ENCODE measurements at places on chromosomes 12 and 14.

GRCh38 chr12:3628629-3629028, 124.3 kb downstream of the CRACR2A start:
- no peak for DNase-seq

DNA sequence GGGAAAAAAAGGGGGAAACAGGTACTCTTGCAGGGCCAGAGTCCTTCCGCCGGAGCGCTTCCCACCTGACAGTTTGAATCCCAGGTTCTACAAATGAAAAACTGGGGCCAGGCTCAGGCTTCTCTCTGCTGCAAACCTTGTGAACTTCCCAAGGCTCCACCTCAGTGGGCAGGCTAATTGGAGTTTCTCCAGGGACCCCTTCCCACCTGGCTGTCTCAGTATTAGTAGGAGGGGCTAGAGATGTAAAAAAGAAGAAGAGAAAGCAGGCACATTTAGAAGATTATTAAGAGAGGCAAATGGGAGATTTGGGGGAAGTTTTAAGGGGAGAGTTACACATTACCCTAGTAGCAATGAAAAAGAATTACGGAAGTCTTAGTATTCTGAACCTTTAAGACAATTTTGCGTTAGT, 20.0 kb upstream of the CLEC2D start:
- DNase-seq = no peak

- DNase-seq = no peak
These were observed 45.8 kb downstream of the ETNK1 start for GRCh38 chr12:22670762-22671161.

DNA sequence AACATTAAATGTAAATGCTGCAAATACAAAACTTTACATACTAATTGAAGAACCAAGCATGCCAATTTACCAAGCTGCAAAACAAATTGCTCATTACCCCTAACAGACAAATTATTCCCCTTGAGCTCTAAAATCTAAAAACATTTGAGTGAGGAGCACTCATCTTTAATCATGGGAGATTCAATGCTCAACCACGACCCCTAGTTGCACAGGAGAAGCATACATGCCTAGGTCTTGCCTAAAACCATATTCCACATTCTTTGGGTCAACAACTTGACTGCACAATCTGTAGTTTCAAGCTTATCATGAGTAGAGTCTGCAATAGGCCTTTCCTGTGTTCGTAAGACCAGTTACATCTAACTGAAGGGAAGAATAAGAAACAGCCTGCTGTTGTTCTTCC, 69.7 kb downstream of the MGAT4C start:
- peak; percentile 4 for DNase-seq

DNA sequence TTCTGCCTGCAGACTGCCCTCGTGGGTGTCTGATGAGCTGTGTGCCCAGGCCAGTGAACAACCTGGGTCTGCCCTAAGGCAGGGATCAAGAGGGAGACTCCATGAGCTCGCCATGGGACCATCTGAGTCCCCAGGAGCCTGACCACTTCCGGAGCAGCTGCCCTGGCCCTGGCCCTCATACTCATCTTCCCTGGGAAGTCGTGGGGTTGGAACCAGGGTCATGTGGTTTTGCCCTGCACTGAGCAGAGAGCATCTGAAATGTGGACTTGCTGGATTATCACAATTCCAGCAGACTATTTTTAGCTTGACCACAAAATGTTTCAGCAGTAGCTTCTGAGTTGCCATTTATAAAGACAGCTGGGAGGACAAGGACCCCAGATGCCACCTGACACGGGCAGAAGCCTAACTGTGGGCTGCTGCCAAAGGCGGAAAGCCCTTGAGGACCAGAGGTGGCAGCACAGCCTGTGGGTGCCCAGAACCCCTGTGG, 6.7 kb downstream of the BTBD6 start:
- DNase-seq = no peak

GRCh38 chr14:95315156-95315555, 4.6 kb downstream of the CLMN start:
- DNase-seq = no peak

GRCh38 chr14:103155010-103155409, 31.7 kb downstream of the TNFAIP2 start:
- DNase-seq = peak; percentile 88

GRCh38 chr12:26630546-26631027, 202.4 kb downstream of the ITPR2 start:
- no peak for DNase-seq

DNA sequence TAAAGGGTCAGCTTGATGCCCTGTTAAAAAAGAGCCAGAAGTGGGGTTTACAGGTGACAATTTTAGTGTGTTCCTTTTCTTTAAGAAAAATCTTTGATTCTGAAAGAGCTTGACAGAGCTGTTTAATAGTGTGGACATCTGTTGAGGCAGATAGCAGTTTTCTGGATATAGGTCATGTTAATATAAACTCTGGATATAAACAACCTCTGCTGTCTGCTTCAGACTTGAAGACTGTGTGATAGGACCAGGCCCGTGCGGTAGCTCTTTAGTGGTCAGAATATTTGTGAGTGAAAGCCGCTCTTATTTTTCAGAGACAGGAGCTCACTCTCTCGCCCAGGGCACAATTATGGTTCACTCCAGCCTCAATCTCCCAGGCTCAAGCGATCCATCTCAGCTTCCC, 439.9 kb upstream of the RGS6 start:
- DNase-seq = no peak

GRCh38 chr14:29144621-29145020, 378.0 kb downstream of the FOXG1 start:
- DNase-seq = no peak

DNA sequence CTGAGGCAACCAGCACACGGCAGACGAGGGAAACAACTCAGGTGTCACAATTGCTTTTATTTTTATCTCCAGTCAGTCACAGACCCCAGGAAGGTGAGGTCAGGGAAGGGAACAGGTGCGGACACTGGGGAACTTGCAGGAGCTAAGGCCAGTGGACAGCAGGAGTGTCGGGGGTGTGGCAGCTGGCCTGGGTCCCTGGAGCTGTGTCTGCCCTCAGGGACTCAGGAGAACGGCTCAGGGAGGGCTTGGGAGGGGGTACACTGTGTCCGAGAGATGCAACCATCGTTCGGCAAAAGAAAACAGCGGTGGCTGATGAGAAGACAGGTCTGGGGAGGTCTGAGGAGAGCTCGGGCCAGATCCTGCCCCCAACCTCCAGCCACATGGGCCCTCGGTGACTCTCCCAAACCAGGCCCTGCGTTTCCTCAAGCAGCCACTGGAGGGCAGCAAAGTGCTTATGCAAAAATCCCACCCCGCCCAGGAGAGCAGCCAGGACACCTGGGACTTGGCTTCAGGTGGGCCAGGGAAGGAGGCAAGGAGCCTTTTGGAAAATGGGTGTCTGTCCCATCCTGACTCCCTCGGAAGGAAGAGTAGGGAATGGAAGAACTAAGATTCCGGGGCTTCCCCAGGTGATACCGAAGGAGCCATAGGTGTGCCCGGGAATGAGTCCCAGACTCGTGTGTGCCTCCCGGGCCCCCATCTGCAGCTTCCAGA, 24.1 kb upstream of the BCDIN3D start:
- peak; percentile 79 for DNase-seq

DNA sequence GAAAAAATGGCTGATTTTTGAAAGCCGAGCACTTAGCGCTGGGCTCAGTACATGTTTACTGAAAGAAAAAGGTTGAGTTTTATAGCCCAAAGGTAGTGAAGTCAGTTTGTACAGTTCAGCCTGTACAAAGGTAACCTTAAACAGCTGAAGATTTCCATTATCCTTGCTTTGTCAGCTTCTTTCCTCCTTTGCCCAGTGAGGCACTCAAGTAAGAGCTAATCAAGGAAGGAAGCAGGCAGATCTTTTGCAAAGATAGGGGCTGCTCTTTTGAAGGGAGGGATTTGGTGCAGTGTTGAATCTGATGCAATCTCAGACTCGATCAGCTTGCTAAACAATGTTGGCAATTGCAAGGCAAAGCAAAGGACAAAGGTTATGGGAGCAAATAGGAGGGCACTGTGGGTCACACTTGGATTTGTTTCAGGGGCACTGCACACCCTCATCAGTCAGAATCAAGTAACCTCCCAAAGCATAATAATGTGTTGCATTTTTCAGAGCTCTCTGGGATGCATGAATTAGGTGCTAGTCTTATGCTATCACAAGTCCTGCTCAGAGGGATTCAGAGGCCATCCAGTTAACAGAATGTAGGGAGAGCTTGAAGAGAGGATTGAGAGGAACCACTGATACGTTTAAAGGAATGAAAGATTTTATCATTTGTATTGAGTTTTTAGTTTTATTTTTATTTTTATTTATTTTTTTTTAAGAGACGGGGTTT, 44.4 kb downstream of the ANO6 start:
- DNase-seq = no peak

DNA sequence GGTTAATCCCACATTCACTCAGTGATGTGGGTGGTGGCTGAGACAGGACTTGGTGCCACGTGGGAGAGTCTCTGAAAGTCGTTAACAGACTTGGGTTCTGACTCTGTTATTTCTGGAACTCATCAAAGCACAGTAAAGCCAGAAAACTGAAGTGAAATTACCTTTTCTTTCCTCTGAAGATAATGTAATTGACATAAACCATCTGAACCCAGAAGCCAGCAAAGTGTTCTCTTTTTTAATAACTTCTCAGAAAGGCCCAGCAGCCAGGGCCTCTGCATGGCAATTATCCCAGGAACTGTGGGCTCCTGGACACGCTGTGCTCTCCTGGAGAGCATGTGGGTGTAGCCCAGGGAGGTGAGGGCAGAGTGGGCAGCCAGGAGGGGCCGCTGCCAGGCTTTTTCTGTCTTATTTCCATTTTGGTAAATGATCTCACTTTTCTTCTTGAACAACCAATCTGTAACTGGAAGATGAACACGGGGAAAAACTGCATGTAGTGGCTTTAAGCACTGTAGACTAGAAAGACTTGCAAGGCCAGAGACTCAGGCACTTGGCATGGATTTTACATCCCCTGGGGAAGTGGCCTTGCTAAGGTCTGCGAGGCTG, 444.1 kb upstream of the TMEM132C start:
- no peak for DNase-seq

DNA sequence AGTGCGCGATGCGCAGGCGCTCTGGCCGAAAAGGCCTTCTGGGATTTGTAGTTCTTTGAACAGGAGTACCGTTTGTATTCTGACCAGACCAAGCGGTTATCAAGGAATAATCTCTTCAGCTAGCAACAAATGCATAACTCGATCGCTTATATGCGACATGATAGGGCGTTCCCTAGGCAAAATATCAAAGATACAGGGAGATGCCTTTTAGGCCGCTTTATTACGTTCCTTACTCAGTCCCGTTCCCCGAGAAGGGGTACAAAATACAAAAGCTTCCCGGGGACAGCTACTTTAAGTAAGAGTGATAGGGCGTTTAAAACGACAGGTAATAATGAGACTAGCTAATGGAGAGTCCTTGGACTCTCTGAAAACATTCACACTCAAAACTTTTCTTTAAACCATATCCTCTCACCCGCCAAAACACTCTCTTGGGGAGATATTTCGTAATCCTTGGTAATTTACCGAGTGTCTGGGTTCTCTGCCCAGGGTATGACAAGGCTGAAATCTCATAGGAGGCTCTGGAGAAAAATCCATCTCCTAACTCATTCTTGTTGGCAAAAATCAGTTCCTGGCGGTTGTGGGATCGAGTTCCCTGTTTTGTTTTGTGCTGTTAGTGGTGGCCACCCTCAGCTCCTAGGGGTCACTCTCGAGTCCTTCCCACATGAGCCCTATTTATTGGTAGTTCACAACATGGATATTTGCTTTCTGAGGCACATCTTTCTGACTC, 412 bp upstream of the SNW1 start:
- DNase-seq = peak; percentile 8

GRCh38 chr14:49159081-49159480, 427.1 kb downstream of the RPS29 start:
- no peak for DNase-seq

DNA sequence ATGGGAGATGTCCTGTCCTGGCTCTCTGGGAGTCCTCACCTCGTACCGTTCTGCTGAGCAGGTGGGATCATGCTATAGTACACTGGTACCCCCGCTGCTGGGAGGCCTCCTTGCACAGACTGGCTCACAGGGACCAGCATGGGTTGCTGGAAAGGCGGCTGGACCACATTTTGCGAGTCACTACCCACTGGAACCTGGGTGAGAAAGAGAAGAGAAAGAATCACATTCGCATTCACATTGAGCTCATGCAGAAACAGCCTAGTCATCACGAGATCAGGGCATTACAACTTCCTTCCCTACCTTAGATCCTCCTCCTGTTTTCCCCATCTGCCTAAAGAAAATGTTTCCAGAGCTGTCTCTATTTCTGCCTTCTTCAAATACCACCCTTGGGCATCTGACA, 17.3 kb upstream of the STAC3 start:
- DNase-seq = no peak

DNA sequence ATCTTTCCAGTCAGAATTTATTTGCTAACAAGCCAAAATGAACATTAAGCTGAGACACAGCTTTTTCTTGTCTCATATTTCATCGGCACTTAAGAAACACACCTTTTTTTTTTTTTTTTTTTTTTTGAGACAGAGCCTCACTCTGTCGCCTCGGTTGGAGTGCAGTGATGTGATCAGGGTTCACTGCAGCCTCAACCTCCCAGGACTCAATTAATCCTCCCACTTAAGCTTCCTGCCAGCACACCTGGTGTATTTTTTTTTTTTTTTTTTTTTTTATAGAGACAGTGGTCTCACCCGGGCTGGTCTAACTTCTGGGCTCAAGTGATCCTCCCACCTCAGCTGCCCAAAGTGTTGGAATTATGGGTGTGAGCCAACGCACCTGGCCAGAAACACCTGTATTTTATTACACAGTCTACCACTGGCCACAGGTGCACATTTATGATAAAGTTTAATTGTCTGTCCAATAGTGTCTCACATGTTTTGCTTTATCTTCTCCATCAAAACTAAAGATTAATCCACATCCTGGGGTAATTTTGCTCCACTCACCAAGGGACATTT, 62.7 kb downstream of the C2CD5 start:
- DNase-seq = no peak

DNA sequence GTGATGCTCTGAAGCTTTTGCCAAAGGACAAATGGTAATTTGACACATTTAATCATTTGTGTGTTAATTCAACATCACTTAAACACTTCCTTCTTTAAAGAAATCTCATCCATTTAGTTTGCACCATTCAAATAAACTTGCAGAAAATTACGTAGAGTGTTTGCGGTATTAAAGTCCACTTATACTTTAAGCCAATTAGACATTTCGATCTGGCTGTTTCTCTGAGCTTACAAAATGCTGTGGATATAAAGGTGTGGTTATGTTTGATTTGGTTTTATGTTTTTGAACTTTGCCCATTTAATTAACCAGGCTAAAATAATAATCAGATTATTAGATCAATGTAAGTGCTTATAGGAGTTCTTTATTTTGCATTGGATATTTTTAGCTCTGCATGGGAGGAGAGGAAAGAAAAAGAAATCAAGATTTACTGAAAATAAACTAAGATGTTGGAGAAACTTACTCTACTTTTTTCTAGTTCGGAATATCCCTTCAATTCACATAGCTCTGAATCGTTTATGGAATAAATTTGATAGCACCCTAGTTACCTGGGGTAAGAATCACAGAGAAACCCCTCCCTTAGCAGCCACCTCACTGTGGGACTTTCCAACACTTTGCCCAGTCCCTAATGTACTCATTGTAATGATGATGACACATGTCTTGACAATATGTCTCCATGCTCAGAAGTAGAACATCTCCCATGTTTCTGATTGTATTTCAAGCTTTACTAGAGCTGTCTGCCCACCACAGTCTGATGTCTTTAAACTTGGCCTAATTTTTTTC, 268.0 kb downstream of the BTG1 start:
- DNase-seq = no peak

Measured in COLO829 (cell line).